ENCODE measurements at places on chromosomes 7 and 10.

- DNase-seq = no peak
Observed at GRCh38 chr10:75950307-75950706, 518.9 kb downstream of the LRMDA start.

- no peak for DNase-seq
Observed at GRCh38 chr7:2450198-2451107, 25.7 kb downstream of the GRIFIN start.

DNA sequence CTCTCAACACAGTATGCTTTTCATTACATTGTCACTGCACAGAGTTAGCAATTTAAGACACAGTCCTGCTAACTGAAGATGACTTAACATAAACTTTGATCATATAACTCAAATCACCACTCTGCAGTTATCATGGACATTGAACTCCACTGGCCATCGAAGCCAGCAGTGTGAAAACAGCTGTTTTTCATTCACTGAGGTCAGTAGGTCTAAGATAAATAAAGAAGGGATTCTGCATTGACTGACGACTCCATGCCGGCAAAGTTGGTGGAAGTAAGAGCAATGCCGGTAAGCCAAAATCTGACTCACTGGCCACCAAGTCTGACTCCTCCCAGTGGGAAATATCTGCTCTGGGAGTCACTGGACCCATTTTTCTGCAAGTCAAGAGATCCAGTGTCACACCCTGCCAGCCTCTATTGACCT is 449.9 kb upstream of the ANKRD30A start:
- no peak for DNase-seq

DNA sequence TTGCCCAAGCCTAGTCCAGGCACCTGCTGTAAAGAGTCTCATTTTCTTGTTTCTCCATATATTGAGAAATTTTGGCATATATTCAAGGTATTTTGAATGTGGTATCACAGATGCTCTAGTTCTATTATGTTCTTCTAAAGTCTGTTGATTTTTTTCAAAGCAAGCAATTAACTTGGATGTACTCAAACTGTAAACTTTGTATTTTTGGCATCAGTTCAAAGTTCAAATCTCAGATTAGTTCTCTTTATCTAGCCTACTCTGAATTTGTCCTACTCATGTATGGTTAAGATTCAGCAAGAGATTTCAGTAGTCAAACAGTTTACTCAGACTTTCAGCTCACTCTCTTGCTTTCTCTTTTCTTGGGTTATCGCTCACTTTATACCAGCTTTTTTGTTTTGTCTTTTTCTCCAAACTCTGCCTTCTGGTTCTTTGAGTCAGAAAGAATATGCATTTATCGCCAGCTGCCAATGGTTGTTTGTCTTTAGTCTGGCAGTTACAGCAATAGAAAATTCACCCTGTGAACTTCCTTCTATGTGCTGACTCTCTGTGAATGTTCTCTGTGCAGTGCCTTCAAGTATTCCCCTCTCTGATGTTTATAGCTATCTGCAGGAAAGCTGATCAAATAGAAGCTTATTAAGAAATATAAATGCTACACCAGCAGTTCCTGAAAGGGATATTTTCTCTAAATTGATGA is 56.0 kb downstream of the ANKRD7 start:
- no peak for DNase-seq

- DNase-seq = no peak
Observed at GRCh38 chr7:133857376-133858119, 269.6 kb upstream of the LRGUK start.

DNA sequence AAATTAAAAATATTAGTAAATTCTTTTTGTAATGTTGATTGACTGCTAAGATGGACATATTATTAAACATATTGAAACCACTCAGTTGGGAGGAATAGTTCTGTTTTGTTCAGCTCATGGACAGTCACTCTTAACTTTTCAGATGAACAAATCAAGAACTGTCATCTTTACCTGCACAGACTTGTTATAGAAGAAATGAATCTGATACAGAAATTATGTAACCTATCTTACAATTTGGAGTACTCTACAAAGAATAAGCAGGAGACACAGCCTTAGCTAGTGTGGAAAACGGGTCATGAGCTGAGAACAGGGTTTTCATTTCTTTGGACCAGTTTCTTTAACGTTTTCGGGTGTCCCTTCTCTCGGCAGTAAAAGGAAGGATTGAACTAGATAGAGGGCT is 1.2 kb upstream of the ANLN start:
- no peak for DNase-seq

DNA sequence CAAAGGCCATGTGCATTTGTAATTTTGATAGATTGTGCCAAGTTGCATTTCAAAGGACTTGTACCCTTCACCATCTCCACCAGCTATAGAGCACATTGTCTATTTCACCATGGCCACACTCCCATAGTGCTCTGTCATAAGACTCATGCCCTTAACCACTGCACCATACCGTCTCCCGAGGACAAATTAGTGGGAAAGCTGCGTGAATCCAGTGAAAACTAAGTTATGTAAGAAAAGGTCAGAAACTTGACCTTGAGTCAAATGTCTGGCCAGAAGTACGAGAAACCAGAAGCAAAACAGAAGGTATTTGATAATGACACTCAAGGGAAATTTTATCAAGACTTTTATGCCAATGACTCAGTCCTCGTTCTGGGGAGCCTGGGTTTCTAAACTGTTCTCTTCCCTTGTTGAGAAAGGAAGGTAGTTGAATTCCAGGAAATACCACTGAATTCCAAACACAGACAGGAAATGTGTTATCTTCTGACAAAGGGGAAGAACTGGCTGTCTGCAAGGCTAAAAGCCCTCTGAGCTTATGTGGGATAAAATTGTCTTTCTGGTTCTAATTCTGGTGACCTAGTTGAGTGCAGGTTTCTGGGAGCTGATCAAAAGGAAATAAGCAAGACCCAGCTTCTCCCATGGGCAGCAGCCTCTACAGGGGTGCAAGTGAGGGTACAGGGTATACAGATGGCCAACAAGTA is 49.7 kb downstream of the CDK1 start:
- no peak for DNase-seq

DNA sequence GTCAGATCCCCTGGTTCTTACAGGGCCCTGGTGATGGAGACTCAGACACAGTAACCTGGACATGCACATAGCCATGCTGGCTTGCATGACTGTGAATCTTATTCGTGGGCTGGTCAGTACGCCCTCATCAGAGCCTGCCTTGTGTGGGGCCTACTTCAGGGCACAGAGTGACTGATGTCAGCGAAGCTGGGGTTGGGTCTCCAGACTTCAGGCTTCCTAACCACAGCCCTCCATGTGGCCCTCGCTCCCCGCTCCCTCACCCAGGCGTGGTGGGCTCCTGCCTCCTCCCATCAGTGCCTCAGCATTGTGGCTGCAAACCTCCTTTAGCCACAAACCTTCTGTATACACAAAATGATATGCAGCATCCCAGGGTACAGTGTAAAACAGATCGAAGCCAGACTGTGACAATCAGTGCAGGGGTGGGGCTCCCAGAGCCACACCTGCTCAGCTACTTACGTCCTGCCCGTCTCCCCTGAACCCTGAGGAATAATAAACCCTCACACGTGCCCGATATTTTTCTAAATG is 7.1 kb upstream of the C10orf105 start:
- DNase-seq = no peak

DNA sequence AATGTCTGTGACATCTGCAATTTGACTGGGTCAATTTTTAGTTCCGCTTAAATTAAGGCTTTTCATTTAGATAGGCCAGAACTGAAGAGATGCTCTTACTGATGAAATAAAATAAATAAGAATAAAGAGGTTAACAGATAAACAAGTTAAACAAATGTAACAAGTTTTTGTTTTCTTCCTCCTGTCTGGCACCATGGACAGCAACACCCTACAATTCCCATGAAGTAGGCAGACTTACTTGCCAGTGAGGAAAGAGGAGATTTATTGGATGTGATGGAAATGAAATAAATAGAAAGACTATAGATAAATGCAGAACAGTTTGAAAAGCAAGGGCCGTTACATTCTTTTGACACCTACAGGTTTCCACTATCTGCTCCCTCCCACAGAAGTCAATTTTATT is 118.5 kb downstream of the AMPH start:
- DNase-seq = no peak

DNA sequence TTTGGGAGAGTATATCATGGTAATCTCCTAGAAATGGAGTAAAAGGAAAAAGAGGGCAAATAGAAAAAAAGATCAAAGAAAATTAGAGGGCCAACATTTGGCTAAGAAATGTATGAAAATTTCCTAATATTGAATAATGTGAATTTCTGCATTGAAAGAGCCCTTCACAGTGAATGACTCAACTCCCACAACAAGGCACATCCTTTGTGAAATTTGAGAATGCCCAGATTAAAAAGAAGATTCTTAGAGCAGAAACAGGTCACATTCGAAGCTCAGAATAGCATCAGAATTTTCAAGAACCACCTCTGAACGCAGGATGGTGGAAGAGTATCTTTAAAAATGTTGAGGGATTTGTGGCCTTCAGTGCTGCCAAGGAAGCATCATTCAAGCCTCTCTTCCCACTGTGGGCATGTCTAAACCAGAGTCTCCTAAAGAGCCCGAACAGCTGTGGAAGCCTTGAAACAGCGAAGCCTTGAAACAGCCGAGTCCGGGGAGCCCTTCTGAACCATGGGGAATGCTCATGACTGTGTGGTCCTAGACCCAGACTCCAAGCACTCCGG is 43.6 kb downstream of the GUSB start:
- DNase-seq = no peak

Data from NCI-H524 treated with DMSO at 0.1 percent for 48 hours (cell line).